ENCODE measurements at places on chromosomes 3 and 15.

- DNase-seq: no peak
Observed at GRCh38 chr3:182465301-182466185, 327.8 kb upstream of the ATP11B start.

DNA sequence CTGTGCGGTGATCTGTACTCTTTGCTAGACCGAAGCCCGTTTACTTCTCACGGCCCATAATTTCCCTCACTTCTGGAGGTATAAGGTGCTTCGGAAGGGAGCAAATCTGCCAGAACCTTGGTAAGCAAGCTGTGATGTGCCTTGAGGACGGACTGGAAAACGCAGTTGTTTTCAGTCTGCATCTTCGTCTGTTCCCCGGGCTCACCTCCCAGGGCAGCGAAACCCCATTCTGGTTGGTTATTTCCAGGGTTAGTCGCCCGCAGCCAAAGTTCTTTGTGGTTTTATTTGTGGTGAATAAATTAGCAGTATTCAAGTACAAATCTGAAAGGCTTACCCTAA, 401 bp downstream of the RAMAC start:
- DNase-seq: peak; percentile 36

DNA sequence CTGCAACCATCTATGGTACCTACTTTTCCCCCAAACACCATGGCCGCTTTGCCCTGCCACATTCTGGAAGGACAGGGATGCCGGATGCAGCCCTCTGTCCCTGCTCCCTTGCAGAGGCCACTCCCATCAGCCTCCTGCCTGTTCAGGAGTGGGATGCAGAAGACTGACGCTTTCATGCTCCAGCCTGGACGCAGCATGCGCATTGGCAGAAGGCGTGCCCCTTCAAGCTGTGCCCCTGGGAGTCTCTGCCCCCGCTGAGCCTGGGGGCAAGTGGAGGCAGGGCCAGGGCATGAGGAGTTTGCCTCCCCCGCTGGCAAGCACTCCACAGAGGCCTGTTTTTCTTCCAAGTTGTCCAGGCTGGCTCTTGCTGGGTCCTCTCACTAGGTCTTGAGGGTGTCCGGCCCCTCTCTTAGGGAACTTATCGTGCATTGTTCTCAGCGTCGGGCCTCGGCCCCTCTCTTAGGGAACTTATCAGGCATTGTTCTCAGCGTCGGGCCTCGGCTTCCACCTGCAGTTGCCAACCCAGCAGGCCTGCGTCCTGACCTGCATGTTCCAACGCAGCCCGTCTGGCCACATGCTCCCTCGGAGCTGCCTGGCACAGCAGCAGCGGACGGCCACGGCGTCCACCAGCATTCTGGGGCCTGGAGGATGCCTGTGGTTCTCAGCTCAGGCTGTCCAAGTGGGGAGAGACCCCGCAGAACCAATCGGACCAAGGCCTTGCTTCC, 14.6 kb upstream of the SNRPA1 start:
- no peak for DNase-seq

DNA sequence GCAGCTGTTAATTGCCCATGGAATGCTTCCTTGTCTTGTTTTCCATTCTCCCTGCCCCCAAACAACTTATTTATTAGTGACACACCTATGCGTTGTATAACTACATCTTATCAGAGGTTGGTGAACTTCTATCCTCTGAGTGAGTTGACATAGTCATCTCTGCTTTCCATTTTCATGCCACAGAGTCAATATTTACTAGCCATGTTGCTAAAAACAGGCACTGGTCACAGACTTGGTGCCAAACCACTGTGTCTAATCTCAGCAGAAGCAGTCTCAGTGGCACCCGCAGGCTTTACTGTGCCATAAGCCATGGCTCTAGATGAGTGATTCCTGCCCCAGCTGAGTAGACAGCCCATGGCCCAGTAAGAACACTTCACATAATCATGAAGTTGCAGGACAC, 26.5 kb downstream of the DAPK2 start:
- no peak for DNase-seq

GRCh38 chr3:195453236-195453635, 10.4 kb upstream of the ACAP2 start:
- no peak for DNase-seq

DNA sequence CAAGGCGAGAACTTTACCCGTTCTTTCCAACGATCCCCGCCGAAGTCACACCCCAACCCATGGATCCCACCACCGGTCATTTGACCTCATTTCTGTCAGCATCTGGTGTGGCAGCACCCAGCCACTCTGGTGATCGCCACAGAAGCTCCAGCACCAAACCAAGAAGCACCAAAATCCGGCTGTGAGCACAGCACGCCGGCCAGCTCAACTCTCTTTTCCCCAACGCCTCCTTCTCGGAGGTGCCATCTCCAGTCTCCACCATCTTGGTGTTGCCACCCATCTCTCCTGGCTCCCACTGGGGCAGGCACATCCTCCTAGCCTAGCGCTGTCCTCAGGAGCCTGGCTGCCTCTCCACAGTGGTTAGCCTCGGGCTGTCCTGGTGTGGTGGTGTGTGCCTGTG, 6.5 kb downstream of the MUC4 start:
- DNase-seq: no peak

DNA sequence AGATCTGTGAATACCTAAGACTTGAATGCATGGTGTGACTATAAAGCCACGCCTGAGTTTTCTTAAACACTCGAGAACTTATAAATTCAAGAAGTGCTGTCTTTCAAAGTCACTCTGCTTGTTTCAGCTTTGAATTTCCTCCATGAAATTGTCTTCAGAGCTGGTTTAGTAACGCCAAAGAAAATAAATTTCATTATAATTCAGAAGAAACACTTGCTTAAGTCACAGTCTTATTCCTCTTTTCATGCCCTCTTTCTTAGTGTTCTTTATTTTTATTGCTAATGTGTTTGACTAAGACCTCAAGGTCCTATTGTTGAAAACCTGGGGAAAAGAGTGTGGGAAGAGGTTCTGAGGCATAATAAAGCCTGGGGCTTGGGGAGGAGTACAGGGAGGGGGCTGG, 3.3 kb upstream of the RCN2 start:
- no peak for DNase-seq

GRCh38 chr15:39869858-39870515, 50.1 kb downstream of the GPR176 start:
- DNase-seq: peak; percentile 64

GRCh38 chr3:183008303-183008702, 28.0 kb upstream of the DCUN1D1 start:
- no peak for DNase-seq

GRCh38 chr3:68256635-68257223, 602.3 kb upstream of the SUCLG2 start:
- DNase-seq: no peak

- DNase-seq: peak; percentile 45
Observed at GRCh38 chr3:185724761-185725160, 100.1 kb downstream of the IGF2BP2 start.

DNA sequence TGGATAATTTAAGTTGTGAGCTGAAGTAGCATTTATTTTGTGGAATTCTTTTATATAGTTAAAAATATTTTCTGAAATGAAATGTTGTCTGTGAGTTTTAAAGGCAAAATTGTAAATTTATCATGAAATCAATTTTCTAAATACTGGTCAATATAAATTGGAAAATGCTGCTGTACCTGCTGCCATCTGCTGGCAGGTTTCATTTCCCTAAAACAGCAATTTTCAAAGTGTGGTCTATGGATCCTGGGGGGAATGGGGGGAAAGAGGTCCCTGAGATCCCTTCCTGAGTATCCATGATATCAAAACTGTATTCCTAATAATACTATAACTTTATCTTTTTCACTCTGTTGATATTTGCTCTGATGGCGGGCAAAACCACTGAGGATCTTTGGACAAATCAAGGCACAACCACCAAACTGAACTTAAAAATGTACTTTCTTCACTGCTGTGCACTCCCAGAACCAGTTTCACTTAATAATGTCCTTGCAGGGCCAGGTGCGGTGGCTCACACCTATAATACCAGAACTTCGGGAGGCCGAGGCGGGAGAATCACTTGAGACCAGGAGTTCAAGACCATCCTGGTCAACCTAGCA, 17.2 kb upstream of the CCR4 start:
- peak; percentile 51 for DNase-seq

DNA sequence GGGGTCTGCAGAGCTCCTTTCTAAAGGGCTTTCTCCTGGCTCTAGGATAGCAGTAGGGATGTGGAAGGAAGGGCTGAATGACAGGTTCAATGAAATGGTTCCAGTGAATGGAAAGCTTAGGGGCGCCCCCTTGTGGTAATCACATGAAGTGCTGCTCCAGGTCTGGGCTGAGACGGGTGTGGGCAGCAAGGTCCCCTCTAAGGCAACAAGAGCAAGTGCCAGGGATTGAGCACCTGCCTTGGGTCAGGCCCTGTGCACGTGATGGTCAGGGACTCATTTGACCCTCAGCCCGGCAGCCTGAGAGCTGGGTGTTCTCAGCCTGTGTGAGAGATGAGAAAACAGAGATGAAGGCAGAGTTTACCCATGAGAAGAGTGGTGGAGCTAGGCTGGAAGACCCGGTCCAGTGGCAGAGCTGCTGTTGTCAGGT, 12.1 kb upstream of the CX3CR1 start:
- DNase-seq: peak; percentile 51

DNA sequence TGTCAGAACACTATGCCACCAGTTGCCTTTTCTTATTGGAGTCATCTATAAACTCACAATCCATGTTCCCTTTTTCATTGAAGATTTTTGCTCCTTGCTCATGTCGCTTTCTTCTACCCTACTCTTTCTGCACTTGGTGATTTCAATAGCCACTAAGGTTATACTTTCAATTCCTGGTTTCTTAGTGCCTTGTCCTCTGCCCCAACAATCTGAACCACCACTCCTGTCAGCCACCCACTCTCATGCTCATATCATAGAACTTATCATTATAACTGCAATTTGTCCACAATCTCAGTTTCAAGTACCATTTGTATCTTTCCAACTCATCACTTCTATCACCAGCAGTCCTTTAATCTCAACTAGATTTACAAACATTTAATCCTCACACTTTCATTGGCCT, 10.0 kb upstream of the GRAMD1C start:
- DNase-seq: no peak

DNA sequence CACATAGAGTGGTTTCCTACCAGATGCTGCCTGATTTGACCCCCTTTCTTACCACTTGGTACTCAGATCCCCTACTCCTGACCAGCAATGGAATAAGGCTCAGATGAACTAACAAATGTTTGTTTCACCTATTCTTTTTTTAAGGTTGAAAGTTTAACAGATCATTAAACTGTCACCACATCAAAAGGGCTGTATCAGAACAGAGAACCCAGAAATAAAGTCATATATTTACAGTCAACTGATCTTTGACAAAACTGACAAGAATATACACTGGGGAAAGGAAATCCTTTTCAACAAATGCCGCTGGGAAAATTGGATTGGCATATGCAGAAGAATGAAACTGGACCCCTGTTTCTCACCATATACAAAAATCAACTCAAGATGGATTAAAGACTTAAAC, 56.0 kb downstream of the GPR176 start:
- DNase-seq: no peak

GRCh38 chr3:58203541-58203940, 7.2 kb downstream of the DNASE1L3 start:
- DNase-seq: no peak

- DNase-seq: peak; percentile 1
Observed at GRCh38 chr15:94263341-94264273, 32.2 kb downstream of the MCTP2 start.

GRCh38 chr3:110593749-110594148, 477.9 kb upstream of the NECTIN3 start:
- no peak for DNase-seq

DNA sequence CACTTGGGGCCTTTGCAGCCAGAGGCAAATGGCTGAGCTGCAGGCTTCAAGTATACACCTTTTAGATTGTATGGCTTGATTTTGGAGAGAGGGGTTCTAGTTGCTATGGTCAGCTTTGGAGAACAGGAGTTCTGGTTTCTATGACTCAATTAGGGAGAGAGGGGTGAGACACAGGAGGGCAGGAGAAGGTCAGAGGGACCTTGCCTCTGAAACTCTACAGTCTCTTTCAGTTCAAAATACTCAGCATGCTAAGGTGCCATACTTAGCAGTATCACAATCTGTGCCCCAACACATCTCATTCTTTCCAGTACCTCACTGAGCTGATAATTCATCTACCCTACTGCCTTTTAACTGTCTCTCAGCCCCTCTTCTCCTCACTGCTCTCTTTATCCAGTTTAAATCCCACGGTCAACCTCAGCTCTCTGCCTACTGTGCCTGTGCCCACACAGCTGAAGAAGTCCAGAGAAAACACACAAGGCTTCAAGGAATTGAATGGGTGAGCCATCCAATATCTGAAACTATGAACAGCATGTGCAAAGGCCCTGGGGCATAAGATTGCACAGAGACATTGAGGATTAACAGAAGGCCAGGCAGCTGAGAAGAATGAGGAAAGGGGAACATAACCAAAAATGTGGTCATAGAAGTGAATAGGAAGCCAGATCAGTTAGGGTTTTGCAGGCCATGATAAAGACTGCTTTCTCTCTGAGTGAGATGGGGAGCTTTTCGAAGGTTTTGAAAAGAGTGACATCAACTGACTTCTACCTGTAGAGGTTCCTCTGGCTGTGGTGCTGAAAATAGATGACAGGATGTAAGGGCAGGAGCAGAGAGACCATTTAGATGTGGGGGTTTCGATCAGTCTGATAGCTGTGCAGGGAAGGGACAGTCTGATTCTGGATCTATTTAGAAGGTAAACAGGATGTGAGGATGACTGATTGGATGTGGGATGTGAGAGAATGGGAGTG, 54.5 kb upstream of the C3orf80 start:
- no peak for DNase-seq

GRCh38 chr3:88013592-88013991, 45.2 kb downstream of the CGGBP1 start:
- no peak for DNase-seq

- DNase-seq: no peak
Observed at GRCh38 chr3:182886497-182886896, 93.2 kb downstream of the ATP11B start.

DNA sequence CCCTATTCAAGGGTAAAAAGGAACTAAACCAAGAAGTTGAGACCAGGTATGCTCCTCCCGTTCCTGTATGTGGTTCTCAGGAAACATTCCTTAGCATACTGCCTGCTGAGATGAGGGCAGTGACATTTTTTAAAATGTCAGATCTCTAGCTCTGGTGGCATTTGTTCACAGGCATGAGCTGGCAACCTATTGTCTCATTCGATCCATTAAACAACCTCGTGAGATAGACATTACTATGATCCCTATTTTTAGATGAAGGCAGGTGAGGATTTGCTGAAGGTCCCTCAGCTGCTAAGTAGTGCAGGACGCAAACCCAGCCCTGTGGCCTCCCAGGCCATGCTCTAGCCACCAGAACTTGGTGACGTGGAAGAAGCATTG, 74.9 kb downstream of the SIDT1 start:
- DNase-seq: no peak

DNA sequence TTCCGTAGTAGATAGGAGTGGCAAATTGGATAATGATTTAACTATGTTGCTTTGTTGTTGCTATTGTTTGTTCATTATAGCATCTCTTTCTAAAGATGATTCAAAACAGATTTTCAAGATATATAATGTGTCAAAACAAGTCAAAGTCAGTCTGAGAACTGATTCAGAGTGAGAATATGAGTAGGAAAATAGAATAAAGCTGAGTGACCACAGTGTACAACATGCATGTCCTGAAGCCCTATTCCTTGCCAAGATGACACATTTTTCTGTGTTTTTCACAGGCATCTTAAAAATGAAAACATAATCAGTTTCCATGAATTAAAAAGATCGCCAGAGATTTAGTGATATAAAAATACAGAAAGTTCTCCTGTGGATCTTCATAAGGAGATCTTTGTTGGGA, 57.0 kb upstream of the THRB start:
- no peak for DNase-seq

Data from fibroblast of the aortic adventitia (primary cell).